ENCODE measurements at places on chromosomes 5 and 9. TPM values are rescaled to one million over a fixed set of nuclear protein-coding genes. Genes with fewer than 3 reads are reported as not detected.
A peak's percentile ranks its signal among the peaks of the same experiment; 100 is the strongest.

SPINK5 gene
- total RNA-seq = not detected

TLE4 gene
- total RNA-seq = 73.6 TPM

FAM53C gene
- total RNA-seq = 30.6 TPM

DNA sequence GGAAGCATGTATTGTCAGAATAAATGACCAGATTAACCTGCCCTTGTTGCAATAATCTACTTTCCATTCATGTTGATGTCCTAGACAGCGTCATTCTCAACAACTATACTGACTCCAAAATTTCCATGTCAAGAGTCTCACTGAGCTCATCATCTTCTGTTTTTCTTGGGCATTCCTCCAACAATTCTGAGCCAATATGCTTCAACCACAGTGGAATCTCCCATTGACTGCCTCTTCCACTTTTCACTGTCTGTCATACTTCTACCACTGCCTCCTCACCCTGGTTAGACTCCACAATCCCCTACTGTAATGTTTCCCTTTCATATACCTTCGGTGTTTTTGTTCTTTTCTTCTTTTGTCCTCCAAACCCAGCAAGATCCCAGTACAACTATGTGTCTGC is 162.8 kb downstream of the TLE1 start:
- DNase-seq = no peak

DNA sequence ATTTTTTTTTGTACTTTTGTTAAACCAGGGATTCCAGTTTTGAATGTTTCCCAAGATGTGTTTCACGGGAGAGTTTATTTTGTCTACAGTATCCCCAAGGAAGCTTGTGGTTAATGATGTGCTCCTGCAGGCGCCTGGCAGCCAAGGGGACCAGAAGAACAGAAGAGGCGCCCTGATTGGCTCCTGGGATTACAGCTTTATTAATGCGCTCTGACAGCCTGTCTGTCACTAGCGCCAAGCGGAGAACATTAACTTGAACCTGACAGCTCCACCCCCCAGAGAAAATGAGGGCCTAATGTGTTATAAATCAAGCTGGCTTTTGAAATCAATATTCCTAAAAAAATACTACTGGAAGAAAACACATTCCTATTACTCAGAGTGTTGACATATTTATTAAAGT is 5.0 kb upstream of the FBXL7 start:
- no peak for DNase-seq

GRCh38 chr5:181215997-181216989 is 6.8 kb upstream of the TRIM41 start:
- DNase-seq = no peak

DNA sequence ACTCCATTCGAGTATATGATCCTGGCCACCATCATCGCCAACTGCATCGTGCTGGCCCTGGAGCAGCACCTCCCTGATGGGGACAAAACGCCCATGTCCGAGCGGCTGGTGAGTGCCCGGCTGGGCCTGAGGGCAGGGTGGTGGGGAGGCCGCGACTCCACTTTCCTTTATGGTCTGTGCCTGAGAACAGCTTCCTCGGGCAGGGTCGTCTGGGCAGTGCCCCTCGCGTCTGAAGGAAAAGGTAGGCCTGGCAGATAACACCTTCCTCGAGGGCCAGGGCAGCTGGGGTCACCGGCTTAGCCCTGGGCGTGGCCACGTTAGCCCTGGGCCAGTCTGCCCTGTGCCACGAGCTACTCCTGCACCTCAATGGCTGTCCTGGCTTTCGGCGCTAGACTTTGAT is 1.5 kb downstream of the CACNA1B start:
- DNase-seq = no peak

PCDHGA12 gene
- total RNA-seq = 0.69 TPM

GRCh38 chr9:127233550-127233949 is 31.0 kb upstream of the GARNL3 start:
- DNase-seq = no peak

SPINK4 gene
- total RNA-seq = not detected

GNA14 gene
- not detected for total RNA-seq

RMND5B gene
- 19.9 TPM for total RNA-seq

GPR150 gene
- 0.21 TPM for total RNA-seq

DNA sequence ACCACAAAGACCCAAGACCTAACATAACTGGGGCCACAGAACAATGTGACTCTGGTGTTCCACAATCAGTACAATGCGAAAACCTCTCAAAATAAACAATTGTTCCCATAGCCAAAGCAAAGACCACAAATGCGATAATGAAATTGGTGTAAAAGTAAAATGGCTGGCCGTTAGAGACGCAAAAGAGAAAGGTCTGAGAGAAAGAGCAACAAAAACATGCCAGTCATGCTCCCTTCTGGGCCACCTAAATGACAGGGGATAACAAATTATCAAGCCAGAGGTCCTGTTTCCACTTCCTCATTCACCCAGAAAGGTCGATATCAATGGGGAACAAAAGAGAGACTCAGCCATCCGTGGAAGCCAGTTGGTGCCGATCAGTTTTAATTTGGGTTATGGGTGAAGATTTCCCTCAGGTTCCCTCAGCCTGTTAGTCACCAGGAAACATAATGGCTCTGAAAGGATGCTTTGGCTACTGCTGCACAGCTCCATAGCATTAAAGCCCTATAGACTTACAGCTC is 9.2 kb upstream of the CFAP95 start:
- DNase-seq = no peak

- no peak for DNase-seq
These were observed 1.4 kb downstream of the CMYA5 start for GRCh38 chr5:79691007-79691406.

PALM2AKAP2 gene
- total RNA-seq = not detected

SHB gene
- total RNA-seq = 1.6 TPM

DNA sequence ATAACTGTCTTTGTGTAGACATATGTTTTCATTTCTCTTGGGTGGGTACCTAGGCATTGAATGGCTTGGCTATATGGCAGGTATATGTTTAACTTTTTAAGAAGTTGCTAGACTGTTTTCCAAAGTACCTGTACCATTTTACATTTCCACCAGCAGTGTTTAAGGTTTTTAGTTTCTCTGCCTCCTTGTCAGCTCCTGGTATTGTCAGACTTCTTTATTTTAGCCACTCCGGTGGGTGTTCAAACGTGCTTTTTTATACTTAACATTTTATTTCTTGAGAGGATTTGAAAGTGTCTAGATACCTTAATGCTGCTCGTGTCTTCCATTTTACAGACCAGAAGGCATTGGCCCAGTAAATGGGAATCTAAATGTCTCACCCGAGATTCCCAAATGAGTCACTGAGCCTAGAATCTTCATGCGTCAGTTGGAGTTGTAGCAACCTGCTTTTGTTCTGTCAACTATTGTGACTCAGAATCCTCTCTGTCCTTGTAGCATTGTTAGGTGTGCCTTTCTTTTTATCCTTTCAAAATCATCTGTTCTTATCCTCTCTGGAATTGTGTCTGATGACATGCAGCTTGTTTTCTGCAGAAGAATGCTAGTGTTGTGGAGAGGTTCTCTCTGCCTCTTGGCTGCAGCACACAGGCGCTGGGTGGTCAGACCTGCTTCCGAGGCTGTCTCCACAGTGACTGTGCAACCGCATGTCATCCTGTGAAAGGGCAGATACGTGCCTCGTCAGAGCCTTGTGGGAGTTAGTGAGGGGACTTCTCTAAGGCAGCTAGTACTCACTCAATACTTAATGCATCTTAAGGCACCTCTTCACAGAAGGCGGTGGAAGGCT is 291.8 kb downstream of the AOPEP start:
- no peak for DNase-seq

NDOR1 gene
- 33.0 TPM for total RNA-seq

DNA sequence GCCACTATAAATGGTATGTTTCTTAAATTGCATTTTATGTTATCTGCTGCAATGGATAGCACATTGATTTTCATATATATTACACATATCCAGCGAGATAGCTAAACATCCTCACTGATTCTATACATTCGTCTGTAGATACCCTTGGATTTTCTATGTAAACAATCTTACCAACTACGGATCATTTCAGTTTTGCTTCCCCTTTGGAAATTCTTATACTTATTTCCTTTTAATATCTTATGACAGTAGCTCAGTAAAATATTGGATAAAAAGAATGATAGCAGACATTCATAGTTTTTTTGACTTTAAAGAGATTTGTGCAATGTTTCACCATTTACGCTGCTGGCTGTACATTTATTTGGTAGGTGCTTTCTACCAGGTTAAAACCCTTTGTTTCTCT is 254.9 kb downstream of the SYK start:
- DNase-seq = no peak

GRCh38 chr5:36369219-36369690 is 67.6 kb upstream of the RANBP3L start:
- DNase-seq = no peak

GRCh38 chr9:129458155-129458661 is 162.7 kb downstream of the C9orf50 start:
- no peak for DNase-seq

DNA sequence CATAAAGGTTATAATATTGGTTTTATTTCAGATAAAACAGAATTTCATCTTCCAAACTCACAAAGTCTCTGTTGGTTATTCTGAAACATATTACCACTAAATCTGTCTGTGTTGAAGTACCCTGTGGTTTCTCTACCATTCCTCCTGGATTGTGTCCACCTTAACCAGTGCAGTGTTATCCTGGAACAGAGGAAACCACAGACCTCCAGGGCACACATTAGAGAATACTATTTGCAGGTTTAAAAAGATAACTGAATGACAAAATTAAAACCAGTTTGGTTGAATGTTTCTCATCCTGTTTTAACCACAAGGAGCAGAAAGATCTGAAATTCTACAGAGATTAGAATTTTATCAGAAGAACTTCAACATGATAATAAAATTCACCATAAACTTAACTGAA is 251.8 kb downstream of the CWC27 start:
- no peak for DNase-seq

- DNase-seq = peak; percentile 91
These were observed 849 bp upstream of the MGAT1 start for GRCh38 chr5:180803181-180804128.

DNA sequence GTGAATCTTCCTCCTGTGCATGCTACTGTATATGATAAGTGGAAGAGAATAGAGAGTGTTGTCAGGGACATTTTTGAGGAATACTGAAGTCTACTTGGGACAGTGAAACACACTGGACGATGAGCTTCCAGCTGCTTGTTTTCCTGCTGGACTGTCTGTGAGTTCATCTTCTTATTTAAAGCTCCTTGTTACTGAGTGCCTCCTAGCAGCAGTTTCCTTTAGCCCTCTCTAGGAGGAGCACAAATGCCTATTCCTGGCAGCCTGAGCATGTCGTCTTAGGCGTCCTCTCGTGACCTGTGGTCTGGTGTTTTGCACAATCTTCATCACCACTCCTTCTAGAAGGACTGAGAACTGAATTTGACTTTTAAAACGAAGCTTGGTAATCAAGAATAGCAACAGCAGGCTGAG is 43.8 kb downstream of the ANKRD33B start:
- no peak for DNase-seq

- no peak for DNase-seq
These were observed 5.3 kb downstream of the PRDM6 start for GRCh38 chr5:123094237-123094918.

ANKRD18B gene
- 3.9 TPM for total RNA-seq

EMB gene
- 70.5 TPM for total RNA-seq

MBLAC2 gene
- total RNA-seq = 4.9 TPM

PFN3 gene
- total RNA-seq = not detected

GRCh38 chr9:78763424-78763823 is 466.5 kb downstream of the PSAT1 start:
- no peak for DNase-seq

DNA sequence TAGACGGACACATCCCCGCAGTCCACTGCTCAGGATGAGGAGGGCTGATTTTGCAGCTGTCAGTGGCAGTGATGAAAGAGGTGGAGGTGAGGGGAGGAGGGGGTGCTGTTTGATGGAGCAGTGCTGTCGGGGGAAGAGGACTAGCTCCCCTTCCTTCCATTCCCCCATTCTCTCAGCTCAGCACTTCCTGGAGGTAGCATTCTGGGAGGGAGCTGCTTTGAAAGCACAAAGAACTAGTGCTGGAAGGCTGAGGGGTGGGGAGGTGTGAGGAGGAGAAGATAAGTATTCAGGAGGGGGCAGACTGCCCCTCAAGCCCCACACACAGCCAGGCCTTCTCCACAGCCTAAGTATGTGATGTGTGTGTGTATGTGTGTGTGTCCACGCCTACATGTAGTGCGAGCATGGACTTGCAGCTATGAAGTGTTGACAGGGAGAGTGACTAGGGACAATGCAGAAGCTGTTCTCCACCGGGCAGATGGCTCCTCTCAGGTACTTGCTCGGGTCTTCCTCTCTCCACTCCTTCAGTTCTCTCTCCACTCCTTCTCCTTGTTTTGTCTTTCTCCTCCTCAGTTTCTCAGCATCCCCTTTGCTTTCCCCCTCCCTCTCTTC is 65.5 kb upstream of the HSPA9 start:
- no peak for DNase-seq

DNA sequence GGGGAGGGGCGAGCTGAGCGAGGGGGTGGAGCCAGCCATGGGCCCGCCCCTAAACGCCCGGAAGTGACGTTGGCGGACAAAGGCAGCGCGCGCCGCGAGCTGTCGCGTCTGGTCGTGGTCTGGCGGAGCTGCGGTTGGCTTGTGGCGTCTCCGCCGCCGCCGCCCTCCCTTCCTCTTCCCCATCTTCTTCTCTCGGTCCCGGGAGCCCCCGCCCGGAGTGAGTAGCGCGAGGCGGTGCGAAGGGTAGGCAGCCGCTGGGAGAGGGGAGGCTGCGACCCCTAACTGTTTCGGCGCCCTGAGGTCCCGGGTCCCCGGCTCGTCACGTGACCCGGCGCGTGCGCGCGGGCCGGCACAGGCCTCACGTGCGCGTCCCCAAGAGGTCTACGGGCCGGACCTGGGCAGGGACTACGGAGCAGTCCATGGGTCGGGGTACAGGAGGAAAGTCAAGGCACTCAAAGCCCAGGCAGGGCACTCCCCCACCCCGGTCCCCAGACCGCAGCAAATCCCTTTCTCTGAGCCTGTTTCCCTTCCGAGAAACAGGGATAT is at the start of gene NTMT1:
Gene NTMT1 (plus strand): TSS at position 85 of the 546 bp plus-strand sequence. CDS start 6,541 bp downstream, outside the sequence.
- DNase-seq = peak; percentile 89

ADAMTSL2 gene
- total RNA-seq = not detected

LCN6 gene
- total RNA-seq = not detected

GRCh38 chr9:105330201-105330600 is 85.8 kb downstream of the SLC44A1 start:
- DNase-seq = no peak

OTULINL gene
- total RNA-seq = 14.6 TPM

DNA sequence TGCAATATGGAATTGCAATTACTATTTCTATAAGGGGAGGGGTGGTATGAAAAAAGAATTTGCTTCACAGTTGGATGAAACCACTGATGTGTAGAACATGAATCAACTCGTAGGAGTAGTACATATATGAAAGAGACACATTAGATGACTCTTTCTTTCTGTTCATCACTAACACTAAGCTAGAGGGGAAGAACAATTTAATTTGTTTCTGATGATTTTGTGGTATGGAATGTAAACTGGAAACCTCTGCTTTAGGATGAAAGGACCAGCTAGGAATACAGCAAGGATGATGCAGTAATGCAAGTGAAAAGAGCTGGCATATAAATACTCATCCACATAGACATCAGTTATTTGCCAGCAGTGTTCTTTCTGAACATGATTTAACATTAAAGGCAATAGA is 113.4 kb downstream of the PAPPA start:
- no peak for DNase-seq

- no peak for DNase-seq
These were observed 214.7 kb upstream of the NR4A3 start for GRCh38 chr9:99606957-99607356.

Measured in natural killer cell treated with Interleukin-12 subunit alpha and Interleukin-12 subunit beta and Interleukin-15 and Interleukin-18, amount 100 ng/mL, for 72 hours (primary cell).